Panc1 (cell line): ENCODE measurements at places on chromosomes 4 and X. TPM values are rescaled to one million over a fixed set of nuclear protein-coding genes. Genes with fewer than 3 reads are reported as not detected.

GRCh38 chr4:121749225-121749624 is 15.7 kb downstream of the SMIM43 start:
- DNase-seq = no peak

DNA sequence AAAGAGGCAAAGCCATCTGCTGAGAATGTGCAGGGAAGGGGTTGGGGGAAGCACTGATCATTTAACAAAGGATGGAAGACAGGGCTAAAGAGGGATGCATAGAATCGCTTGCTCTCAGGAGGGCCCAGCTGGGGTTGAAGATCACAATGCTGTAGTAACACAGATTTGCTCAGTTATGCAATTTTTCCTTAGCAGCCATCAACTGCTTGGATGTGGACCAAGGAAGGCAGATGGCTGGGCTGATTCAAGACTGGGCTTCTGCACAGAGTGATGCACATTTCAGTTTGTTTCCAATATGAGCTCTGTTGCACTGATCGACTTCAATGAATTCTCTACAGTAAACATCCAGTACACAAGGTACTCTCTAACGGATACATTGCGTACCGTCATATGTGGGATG is 127.8 kb upstream of the TBL1X start:
- no peak for DNase-seq

DNA sequence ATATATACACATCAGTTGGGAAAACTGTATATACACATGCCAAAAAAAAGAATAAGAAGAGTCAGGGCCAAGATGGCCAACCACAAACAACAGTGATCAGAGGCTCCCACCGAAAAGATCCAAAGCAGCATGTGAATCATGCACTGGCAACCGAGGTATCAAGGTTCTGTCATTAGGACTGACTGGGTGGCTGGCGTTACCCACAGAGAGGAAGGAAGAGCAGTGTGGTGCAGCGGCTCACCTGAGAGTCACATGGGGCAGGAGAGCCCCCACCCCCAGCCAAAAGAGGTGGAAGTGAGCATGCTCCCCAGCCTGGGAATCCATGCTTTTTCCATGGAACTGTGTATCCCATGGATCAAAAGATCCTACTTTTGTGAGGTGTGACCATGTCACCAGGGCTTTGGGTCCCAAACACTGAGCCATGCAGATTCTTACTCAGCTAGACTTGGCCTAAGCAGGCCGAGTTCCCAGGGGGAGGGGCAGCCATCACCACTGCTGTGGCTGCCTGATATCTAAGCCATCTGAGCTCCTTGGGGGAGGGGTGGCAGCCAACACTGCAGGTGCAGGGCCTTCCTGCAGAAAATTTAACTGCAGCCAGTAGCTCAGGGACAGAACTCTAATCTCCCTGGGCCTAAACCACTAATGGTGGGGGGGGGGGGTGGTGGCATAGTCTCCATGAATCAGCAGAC is 52.8 kb downstream of the P2RY10 start:
- no peak for DNase-seq

DNA sequence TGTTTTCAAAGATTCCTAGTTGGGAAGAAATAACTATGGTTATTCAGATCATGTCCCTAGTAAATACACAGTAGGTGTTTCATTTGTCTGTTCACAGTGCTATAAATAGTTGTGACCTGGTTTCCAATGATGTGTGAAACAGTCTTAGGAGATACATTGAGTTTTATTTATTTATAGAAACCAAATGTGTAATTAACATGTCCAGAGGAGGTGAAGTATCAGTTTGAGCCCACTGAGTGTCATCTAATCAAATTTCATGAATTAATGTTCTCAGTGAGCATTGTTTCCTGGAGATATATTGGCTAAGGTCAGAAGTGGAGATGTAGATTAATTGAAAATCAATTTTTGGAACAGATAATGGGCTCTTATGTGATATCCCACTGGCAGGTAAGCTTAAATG is 996.3 kb downstream of the FSTL5 start:
- no peak for DNase-seq

GRCh38 chr4:128879283-128879682 is 69.8 kb downstream of the JADE1 start:
- DNase-seq = no peak

- DNase-seq = no peak
Measured at GRCh38 chrX:136237074-136237473, 14.1 kb downstream of the MAP7D3 start.

DNA sequence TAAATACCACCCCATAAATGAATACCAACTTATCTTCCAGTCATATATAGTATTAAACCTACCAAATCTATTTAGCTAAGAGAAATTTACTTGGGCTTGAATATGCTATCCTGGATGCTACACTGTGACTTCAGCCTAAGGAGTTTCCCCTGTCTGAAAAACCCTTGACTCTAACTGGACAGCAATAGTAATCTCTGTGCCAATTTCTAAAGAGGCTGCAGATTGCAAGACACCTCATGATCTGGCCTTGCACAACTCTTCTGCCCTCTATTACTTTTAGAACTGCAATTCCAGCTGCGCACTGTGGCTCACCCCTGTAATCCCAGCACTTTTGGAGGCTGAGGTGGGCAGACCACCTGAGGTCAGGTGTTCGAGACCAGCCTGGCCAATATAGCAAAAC is 371.5 kb downstream of the KCNIP4 start:
- DNase-seq = no peak

- DNase-seq = no peak
Measured at GRCh38 chrX:68693481-68694434, 46.3 kb downstream of the STARD8 start.

- DNase-seq = no peak
Measured at GRCh38 chr4:6971536-6972374, 62.1 kb downstream of the TBC1D14 start.

GRCh38 chr4:168632301-168632725 is 135.5 kb downstream of the PALLD start:
- DNase-seq = no peak

- no peak for DNase-seq
Measured at GRCh38 chr4:53040459-53040815, 178.3 kb downstream of the RASL11B start.

Gene ZNF280C
- 12.9 TPM for total RNA-seq

Gene MCF2
- 0.31 TPM for total RNA-seq

Gene MAGT1
- total RNA-seq = 60.0 TPM

Gene F9
- 0.08 TPM for total RNA-seq

Gene FGFBP2
- 0.33 TPM for total RNA-seq

Gene LRAT
- total RNA-seq = not detected

Gene RAB40AL
- total RNA-seq = 0.44 TPM

Gene MAGEA2B
- total RNA-seq = not detected
